ENCODE measurements at places on chromosomes 5 and 9. TPM values are rescaled to one million over a fixed set of nuclear protein-coding genes. Genes with fewer than 3 reads are reported as not detected.

Gene AFF4
- total RNA-seq: 26.8 TPM

Gene FBP2
- 0.27 TPM for total RNA-seq

Gene FBN2
- total RNA-seq: 23.5 TPM

Gene B4GALT7
- 12.9 TPM for total RNA-seq

DNA sequence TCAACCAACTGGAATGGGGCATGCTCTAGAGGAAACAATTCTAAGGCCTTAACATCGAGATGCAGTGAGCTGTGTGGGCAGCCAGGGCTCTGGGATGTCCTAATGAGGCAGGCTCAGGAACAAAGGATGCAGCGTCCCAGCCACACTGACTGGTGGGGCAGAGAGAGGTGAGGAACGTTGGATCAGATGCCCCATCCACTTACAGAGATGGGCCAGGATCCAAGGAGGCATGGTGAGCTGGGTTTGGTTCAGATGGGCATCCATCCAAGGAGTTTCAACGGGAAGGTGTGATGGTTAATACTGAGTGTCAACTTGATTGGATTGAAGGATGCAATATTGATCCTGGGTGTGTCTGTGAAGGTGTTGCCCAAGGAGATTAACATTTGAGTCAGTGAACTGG is 15.5 kb upstream of the MARCHF6 start:
- no peak for DNase-seq

Gene IRF1
- total RNA-seq: 12.5 TPM

Gene VCAN
- total RNA-seq: 24.1 TPM

DNA sequence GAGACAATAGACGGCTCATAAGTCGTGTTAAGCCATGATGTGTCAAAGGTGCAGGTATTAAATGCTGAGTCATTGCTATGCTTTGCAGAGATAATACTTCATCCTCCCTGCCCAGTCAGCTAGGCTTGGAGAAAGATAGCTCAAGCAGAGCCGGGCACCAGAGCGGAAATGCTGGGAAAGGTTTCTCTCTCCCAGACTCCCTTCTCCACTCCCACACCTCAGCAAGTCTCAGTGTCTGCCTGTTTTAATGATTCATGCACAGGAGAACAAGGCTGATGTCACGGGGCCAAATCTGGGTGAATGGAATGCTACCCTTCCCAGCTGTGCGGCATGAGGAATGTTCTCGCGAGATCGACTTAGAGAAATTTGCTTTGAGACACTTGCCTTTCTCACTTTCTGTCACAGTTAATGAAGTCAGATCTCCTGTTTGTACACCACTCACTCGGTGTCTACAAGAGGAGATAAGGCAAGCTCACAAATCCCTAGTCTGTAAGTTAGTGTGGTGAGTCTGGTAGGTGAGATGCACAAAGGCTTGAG is 204.4 kb downstream of the EFNA5 start:
- no peak for DNase-seq

DNA sequence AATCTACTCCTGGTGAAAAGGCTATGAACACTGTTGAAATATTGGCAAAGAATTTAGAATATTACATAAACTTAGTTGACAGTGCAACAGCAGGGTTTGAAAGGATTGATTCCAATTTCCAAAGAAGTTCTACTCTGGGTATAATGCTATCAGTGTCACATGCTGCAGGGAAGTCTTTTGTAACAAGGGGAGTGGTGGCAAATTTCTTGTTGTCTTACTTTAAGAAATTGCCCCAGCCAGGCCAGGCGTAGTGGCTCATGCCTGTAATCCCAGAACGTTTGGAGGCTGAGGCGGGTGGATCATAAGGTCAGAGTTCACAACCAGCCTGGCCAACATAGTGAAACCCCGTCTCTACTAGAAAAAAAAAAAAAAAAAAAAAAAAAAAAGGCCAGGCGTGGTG is 86.3 kb upstream of the OTULINL start:
- DNase-seq: no peak

DNA sequence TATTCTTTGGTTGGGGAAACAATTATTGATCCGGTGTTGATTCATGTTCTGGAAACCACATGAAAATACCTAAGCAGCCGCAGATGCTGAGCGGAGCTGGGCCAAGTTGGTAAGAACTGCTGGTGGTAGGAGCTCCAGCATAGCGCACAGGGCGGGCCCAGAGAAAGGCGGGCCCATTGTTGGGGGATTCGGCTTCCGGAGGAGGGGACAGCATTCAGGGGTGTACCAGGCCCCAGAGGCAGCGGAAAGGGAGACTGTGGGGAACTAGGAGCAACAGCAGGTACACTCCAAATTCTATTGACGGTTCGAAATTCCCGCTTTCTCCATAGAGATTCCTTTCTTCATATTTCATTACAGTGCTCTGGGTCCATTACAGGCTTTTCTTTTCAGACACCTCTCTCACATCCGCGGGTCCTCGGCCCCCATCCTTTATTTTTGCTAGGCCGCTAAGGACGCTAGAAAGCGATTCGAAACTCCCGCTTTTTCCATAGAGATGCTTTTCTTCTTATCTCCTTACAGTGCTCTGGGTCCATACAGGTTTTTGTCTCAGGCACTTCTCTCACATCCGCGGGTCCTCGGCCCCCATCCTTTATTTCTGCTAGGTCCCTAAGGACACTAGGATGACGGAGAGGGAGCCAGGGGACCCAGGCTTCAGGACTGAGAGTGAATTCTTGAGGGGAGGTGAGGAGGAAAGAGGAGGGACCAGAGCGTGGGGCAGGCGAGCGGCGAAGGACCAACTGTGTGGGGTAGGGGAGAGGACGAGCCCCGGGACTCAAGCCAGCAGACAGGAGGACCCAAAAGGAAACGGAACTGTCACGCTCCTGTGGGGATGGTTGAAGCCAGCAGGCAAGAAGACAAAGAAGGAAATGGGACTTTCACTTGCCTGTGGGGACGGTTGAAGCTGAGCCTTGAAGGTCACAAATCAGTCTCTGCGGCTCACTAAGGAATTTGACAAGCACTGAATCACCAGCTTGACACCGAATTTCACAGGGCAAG is at the start of gene CCDC152:
CCDC152 (plus strand) TSS at position 213 of the 996 bp plus-strand sequence. CDS start 2,304 bp downstream, outside the sequence.
- DNase-seq: peak; percentile 37

- no peak for DNase-seq
Measured at GRCh38 chr9:131433302-131433854, 39.5 kb downstream of the PRRC2B start.
